Adrenal gland (tissue), 19 donors: ENCODE measurements at places on chromosomes 11 and 22. TPM values are rescaled to one million over a fixed set of nuclear protein-coding genes. Genes with fewer than 3 reads are reported as not detected.

Gene ARL2
- total RNA-seq: 231 TPM

DNA sequence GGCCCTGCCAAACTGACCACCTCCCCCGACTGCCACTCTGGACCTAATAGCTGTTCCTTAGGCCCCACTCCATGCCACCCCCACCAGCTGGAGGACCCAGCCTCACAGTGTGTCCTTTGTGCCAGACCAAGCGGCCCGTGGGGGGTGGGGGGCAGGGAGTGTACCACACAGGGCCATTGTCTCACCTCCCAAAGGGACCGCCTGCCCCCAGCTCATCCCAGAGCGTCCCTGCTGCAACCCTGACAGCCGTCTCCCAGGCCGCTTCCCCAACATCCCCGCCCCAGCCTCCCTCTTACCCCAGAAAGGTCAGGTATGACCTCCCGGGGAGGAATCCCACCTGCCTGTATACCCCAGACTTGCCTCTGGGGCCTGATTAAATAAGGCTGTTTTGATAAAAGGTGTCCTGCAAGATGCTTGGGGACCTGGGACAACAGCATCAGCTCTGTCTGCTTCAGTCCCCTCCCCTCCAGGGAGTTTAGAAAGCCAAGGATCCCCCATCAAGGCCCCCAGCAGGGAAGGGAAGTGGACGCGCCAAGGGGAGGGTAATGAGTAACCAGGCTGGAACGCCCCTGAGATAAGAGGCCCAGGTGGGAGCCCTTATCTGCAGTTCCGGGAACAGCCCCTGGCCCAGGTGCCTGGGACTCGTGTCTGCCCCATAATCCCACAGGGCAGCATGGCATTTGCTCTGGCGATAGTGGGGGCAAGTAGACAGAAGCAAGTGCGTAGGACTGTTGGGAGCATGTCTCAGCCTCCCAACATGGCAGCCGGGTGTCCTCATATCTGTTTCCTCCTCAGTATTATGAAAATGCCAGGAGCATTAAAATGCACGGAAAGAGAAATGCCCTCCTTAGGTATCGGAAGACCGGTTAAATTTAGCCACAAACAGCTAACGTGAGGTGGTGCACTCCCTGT, 9.0 kb downstream of the CDC42EP1 start:
- no peak overlapping the region for H3K4me3 ChIP-seq
- H3K36me3 ChIP-seq: no peaks in the 10 kb centered on the region
- peaks cover 42% of the 10 kb centered on the region for H3K4me1 ChIP-seq
- no peak for DNase-seq
- no peaks in the 10 kb centered on the region for H3K27me3 ChIP-seq
- H3K27ac ChIP-seq: peak overlapping the region; percentile 32

Gene CHCHD10
- total RNA-seq: 145 TPM

Gene RGL4
- not detected for total RNA-seq
